NK-92 treated with Interleukin-12 subunit alpha and Interleukin-12 subunit beta, amount 100 ng/mL, for 24 hours (cell line): ENCODE measurements at places on chromosomes 4 and X.

GRCh38 chr4:153748378-153748777 is 11.4 kb downstream of the RNF175 start:
- no peak for DNase-seq

DNA sequence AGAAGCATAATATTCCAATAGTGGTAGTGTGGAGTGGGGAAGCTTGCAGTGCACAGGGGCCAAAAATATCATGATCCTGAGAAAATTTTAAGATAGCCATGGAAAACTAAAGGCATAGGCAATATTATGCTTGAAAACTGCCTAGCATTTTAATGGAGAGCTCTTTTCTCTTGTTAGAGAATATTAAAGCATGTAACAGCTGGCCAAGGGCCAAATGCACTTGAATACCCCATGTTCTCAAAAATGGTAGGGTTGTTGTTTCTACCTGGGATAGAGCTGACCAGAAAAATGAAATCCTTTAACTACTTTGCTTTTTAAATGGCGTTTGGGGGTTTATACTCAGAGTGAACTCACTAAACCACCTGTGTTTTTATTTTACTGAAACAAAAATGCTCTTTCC is 739.6 kb upstream of the SLIT2 start:
- no peak for DNase-seq

GRCh38 chr4:145883101-145883694 is 55.4 kb downstream of the ZNF827 start:
- no peak for DNase-seq

DNA sequence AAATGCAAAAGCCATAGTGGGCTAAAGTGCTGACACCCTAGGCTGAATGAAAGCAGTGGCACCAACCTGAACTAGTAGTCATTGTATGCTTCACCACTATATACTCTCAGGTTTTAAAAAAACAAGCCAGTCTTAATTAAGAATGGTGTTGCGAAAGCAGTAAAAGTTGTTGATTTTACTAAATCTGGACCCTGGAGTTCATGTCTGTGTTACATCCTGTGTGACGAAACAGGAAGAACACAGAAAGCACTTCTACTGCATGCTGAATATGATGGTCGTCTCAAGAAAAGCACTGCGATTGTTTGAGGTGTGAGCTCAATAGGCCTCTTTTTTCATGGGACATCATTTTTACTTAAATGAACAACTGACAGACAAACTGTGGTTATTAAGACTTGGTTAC is 24.2 kb upstream of the GDPD2 start:
- DNase-seq, result no peak

DNA sequence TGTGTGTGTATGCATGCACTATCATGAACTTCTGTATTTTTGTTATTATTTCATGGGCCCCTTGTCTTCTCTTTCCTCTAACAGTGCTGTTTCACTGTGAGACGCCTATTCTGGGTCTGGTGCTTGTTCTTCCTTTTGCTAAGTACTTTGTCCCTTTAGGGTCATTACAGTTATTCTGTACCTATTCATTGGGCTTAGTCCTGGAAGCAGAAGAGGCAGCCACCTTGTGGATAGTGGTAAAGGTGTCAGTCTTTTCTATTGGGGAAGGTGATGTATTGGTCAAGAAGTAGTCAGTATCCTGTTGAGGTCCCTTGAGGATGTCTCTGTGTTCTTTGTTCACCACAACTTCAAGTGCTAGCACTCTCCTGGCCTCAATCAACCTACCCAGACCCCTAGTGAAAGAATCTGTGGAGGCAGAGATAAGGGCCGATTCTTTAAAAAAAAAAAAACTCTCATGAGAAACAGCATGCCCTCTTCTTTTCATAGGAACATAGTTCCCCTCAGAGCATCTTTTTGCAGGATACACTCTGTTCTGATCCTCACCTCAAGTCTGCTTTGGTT is 593.8 kb downstream of the SPRY1 start:
- DNase-seq, result no peak

- no peak for DNase-seq
Measured at GRCh38 chr4:175326796-175327195, 408.6 kb downstream of the ADAM29 start.

DNA sequence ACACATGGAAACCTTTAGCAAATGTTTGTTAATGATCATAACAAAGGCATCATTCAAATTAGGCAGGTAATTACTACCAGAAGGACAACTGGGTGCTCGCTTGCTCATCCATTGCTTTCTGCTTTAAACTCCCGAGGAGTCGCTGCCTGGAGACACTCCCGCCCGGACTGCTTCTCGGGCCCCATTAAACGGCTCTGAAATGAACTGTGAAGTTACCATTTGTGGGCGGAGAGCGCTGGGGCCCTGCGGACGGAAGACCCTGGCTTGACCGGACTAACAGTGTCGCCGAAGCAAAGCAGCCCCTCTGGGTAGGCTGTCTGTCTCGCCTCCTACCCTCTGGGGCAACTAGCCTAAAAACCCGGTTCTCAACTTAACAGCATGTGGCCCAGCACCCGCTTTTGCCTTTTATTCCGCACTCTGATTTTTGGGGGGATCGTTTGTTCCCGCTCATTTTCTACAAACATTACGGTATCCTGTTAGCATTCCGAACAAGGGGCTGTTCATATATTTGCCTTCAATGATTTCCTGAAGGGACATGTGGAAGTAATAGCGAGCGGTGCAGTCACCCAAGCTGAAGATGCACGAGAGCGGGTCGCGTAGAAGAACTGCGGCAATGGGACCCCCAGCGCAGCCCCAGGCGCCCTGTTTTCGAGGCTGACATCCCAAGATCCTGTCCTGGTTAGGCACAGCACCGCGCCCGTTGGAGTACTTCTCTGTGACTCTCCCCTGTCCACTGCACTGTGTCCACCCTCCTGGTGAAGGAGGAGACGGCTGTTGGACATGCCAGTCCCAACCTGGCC is 1.6 kb upstream of the PDGFRA start:
- no peak for DNase-seq

- no peak for DNase-seq
Measured at GRCh38 chr4:139253713-139254112, 26.3 kb downstream of the MGARP start.

GRCh38 chrX:40009462-40009851 is 88.3 kb downstream of the BCOR start:
- no peak for DNase-seq

GRCh38 chr4:77174426-77174825 is 17.4 kb downstream of the CCNG2 start:
- no peak for DNase-seq

DNA sequence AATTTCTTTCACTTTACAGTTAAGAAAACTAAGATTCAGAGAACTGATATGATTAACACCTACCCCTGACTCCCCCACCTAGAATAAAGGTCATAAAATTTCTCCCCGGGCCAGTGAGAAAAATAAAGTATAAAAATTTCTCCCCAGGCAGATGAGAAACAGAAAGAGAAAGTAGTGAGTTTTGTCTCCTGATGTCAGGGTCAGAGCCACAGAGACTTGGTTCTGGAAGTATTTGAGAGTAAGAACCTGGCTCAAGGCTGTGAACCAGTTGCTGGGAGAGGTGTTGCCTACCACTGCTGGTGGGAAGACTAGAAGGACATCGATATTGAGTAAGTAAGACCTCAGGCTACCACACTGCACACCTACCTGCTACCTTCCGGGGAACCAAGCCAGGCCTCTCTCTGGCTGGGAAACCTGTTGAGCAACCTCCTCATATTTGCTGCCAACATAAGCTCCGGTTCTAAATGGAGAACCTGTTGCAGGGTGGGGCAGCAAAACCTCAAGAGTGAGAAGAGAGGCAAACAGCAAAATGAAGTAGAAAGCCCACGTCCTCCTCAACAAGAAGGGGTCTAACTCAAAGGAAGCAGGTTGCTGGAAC is 104.2 kb upstream of the PUDP start:
- no peak for DNase-seq

DNA sequence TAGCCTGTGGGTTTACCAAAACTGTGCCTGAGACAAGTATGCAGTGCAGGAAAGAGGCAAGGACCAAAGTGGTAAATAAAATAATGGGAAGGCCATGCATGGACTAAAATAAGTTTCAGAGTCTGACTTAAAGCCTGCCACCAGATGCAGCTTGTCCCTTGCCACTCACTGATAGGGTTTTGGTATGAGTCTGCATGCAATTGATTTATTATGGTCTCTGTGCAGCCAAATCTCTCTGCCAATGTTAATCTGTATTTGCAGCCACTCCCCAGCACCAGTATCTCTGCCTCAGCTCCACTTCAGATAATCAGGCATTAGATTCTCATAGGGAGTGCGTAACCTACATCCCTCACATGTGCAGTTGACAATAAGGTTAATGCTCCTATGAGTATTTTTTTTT is 5.5 kb upstream of the FGF2 start:
- no peak for DNase-seq

GRCh38 chr4:14812101-14812500 is 190.2 kb upstream of the CPEB2 start:
- no peak for DNase-seq

GRCh38 chr4:159305129-159305528 is 202.2 kb downstream of the RAPGEF2 start:
- DNase-seq, result no peak

DNA sequence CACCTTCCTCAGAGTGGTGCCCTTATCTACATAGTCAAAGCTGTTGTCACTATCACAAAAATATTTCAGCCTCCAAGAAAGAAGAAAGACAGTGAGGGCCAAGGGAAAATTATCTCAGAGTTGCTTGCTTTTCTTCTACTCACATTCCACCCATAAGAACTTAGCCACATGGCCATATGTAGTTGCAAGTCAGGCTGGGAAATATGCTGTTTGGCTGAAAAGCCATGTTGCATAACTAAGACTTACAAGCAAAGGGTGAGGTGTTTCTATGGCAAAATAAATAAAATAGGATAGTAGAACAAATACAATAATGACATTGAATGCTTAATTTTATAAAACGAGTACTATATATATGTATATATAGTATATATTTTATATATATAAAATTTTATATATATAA is 365.9 kb upstream of the PABPC4L start:
- no peak for DNase-seq

DNA sequence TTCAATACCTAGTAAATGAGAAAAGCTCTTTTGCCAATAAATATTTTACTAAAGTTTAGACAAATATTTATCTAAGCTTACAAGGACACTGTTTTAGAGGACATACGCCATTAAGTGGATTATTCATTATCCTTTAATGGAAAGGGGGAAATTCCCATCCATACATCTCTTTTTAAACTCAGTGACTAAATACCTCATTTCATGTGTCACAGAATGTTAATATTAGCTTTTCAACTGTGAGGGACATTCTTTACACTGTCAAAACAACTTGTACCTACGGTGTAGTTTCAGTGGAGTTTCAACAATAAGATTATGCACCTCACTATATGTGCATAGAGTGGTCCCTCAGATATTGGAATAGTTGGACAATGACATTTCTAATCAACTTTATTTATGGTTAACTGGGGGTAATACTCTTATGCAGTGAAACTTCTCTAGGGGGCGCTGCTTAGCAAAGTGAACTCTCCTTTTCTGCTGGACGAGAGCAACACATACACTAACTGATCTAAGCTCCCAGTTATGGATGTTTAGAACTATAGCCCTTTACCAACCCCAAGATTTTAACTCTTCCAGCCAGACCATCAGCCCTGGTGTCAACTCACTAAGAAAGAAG is 9.7 kb downstream of the HS6ST2 start:
- DNase-seq, result no peak

DNA sequence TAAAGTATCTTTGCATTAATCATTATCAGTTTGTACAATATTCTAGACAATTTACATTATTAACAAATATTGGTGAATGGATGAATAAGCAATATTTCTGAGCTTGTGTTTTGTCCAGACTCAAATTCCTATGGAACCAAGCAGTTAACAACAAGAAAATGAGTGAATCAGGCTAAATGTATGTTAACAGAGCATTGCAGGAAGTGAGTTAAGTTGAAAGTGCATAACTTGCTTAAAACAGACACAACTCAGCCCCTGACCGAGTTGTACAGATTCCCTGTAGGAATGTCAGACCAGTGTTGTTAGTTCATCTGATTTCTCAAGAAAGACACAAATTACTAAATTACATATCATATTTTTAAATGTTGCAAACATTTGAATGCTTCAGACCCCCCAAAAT is 23.7 kb upstream of the CSN1S1 start:
- DNase-seq, result no peak

DNA sequence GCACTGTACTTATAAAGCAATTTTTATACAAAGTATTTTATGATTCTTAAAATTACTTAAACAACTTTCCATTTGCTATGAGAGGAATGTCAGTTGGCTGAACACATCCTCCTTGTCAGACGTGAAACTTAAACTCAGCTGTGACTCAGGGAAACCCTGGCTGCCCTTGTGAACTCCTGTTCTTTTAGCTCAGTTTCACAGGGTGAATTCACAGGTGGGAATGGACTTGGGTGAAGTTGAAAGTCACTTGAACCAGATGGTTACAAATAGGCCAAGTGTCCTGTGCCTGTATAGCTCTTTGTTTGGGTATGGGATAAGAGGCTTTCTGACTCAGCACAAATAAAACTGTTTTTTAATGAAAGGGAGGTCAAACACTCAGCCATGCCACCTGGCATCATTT is 67.4 kb upstream of the FAM47B start:
- no peak for DNase-seq

- no peak for DNase-seq
Measured at GRCh38 chr4:162644346-162644745, 480.5 kb upstream of the FSTL5 start.

DNA sequence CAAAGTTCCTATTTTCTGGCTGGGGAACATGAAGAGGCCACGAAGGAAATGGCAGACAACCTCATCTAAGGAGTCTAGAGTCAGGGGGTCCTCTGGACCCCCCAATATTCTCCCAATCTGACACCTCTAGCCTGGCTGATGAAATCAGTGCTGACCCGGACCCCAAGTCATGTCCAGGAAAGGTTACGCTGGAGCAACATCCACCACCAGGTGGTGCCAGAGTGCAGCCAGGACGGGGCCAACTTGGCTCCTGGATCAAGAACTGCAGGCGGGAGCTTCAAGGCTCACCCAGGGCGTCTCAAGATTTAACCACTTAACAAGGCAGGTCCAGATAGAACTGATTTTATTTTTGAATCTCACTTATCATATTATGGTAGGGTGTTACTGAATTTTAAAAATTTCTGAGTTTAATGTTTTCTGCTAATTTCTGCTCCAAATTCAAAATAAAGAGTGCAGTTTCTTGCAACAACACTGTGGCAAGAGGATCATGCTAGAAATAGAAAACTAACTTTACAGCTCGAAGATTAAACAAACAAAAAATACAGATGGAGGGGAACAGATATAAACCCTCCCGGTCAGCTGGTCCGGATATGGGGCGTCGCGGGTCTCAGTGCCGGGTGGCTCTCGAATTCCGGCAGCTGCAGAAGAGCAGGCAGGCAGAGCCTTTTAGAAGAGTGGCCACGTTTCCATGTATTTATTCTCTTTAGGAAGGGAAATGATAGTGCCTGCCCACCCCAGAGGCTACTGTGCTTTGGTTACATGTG is 135.5 kb downstream of the AFAP1 start:
- DNase-seq, result peak; percentile 76
